ENCODE measurements at places on chromosomes 2 and 18.

DNA sequence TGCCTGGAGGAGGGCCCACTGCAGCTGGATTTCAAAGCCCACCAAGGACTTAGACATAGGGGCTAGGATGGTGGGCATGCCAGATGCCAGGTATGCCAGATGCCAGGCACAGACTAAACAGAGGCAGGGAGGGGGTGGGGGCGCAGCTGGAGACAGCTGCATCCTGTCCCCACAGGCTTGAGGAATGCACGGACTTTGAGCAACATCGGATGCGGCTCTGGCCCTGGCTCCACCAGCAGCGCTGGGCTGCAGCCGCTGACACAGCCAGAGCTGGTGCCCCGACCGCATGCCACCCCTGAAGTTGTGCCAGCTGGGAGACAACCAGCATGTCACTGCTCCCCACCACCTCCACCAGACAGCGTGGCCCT is 39.5 kb downstream of the AQP12A start:
- no peak for DNase-seq

DNA sequence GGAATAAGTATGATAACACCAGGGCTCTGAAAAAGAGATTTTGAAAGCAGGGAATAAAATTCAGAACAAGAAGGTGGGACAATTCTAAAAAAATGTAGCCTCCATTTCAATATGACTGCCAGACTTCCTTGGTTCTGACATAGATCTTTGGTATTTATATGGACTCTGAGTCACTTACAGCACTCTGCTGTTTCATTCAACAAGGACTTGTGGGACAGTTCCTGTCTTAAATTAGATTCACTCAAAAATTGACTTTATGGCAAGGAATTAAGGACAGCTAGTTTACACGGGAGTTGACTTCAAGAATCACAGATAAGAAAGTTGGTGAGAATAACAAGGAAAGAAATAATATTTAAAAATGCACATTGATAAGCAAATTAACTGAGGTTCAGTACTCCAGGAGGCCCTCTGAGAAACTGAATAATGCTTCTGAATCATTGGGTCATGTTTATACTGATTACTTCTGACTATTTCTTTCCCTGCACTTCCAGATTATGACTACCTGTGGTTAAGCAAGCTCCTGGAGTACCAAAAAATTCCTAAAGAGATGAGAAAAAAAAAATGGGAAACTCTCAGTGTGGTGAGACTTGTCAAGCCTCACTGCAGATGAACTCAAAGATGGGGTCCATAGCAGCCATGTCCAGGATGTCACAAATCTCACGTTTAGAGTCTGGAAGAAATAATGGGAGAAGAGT is 828.3 kb upstream of the PIK3C3 start:
- DNase-seq, result no peak

DNA sequence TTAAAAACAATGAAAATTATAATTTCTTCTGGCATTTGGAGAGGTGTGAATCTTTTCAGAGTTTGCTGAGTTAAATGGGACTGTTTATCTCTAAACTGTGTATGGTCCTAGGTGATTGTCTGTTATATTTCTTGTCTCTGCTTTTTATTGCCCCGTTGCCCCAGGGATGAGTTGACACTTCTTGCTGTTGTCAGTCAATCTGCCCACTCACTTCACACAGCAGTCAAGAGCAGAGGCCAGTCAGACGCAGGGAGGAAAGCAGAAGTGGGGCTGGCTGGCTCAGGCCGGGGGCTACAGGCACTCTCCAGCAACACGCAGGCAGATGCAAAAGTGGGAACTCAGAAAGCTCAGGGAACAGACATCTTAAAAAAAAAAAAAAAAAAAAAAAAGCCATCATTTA is 365.2 kb downstream of the CLIP4 start:
- DNase-seq, result no peak

DNA sequence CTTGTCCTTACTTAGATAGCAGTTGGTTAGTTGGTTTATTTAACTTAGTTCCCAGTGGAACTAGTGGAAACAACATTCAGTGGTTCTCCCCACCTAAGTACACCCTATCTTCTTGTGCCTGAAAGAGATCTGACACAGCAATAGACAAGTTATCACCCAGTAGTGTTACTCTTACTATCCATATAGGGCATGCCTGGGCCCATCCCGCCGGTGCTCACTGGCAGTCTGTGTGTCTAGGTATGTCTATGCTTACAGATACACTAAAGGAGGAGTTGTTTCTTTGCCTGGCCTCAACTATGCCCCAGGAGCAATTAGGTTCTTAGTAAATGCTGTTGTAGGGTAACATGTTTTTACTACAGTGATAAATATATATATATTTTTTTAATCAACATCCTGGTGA is 12.0 kb upstream of the NRP2 start:
- DNase-seq, result no peak

GRCh38 chr2:203605302-203605701 is 70.2 kb upstream of the RAPH1 start:
- DNase-seq, result no peak

- no peak for DNase-seq
These were observed 373.5 kb upstream of the CHST9 start for GRCh38 chr18:27558388-27559155.
